CD4-positive, CD25-positive, alpha-beta regulatory T cell (primary cell): ENCODE measurements at places on chromosomes 6 and 20. TPM values are rescaled to one million over a fixed set of nuclear protein-coding genes. Genes with fewer than 3 reads are reported as not detected.
A peak's percentile ranks its signal among the peaks of the same experiment; 100 is the strongest.

MANEA gene
- total RNA-seq = 7.4 TPM

TRAM2 gene
- 12.0 TPM for total RNA-seq

- no peak for DNase-seq
These were observed 143.9 kb downstream of the BCAS1 start for GRCh38 chr20:53926428-53927028.

DZANK1 gene
- total RNA-seq = 2.2 TPM

DNA sequence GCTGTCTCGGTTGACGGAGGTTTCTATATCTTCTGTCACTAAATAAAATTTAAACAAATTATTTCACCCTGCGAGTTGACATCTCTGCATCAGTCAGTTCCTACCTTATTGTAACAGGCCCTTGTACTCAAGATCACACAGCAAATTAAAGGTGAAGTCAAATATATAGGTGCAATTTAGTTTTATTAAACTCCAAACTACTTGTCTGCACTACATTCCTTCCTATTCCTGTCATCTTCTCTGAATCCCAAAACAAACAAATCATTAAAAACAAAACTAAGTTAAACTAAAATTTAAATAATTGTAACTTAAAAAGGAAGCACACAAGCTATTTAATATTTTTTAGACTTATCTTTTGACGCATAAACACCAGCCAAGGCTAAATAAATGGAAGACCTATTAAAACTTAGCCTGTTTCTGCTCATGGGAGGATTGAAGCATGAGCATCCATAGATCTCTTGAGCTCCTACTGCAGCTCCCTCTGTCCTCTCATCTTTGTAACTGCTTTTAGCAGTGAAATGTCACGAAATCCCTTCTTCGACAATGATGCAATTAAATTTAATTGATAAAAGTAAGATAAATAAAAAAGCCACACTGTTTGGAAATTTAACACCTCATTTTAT lies 1152.3 kb upstream of the GJE1 start:
- DNase-seq = no peak

DNA sequence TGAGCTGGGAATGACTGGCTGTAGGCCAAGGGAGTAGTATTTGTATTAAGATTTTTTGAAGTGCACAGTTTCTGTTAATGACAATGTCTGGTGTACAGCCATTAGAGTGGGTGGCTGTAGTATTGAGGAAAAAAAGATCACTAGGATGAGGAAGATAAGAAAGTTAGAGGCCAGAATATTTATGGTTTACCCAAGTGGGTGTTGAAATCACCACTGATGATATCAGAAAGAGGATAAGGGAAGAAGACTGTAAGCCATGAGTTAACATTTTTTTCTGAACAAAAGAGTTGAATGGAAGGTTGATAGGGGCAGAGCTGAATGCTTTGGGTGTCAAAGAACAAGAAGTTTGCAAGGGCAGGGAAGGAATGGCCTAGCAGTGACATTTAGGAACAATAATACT lies 104.7 kb downstream of the PRDM13 start:
- DNase-seq = no peak

- no peak for DNase-seq
These were observed 32.5 kb downstream of the NDUFAF5 start for GRCh38 chr20:13817342-13817741.

DNA sequence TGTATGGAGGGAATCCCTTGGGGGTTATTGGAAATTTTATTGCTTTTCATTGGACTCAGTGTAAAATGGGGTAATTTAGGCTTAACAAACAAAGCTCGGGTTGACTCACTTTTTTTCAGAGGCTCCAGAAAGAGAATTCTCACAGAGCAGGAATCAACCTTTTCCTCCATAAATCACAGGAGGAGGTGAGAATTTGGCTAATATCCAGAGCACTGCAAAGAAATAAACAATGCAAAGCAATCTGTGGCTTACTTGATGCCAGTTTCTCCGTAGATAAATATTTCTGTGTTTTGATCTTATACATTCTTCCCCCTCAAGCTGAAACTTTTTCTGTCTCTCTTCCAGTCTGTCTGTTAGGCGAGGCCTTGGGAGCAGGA lies 176.6 kb downstream of the TSHZ2 start:
- DNase-seq = no peak

DNA sequence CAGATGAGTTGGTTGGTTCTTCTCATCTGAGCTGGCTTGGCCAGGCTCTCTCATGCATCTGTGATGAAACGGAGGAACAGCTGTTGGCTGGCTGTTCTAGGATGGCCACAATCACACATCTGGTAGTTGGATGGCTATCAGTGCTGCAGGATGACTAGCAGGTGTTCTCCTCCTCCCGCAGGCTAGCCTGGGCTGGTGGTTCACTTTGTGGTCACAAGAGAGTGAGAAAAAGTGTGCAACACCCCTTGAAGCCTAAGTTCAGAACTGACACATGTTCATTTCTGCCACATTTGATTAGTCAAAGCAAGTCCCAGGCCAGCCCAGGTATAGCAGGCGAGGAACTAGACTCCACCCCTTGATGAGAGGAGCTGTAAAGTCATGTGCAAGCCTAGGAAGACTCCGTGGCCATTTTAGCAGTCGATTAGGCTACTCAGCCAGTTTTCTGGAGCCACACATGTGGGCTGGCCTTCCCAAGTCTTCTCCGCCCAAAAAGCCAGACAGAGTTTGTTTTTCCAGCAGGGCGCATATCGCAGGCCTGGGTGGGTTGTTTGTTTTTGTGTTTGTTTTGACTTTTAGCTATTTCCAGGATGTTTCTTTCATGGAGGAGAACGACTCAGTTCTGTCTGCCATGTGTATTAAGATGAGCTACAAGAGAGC lies 120.8 kb downstream of the ISM1 start:
- DNase-seq = no peak

- peak; percentile 70 for DNase-seq
These were observed 52.1 kb upstream of the FBXO30 start for GRCh38 chr6:145866456-145867396.

DNA sequence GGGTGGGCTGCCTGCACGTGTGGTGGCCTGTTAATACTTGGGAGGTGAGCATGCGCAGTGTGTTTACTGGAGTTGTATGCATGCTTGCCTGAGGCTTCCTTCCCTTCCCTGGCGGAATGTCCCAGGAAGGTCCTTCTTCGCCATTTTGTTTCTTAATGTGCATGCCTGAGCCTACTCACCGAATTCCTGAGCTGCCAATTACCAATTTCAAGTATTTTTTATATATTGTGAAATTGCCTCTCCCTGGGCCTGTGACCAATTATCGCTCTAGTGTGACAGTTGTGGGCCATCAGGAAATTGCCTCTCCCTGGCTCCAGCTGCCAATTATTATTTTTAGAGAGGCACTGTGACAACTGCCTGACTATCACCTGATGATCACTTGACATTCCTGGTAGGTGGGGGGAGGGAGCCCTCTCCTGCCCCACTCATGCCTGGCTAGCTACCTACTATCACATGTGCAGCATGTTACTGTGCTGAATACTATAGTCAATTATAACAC lies 70.0 kb downstream of the FAM50B start:
- DNase-seq = no peak

GRCh38 chr20:41175727-41176330 lies 38.5 kb downstream of the PLCG1 start:
- DNase-seq = no peak

DNA sequence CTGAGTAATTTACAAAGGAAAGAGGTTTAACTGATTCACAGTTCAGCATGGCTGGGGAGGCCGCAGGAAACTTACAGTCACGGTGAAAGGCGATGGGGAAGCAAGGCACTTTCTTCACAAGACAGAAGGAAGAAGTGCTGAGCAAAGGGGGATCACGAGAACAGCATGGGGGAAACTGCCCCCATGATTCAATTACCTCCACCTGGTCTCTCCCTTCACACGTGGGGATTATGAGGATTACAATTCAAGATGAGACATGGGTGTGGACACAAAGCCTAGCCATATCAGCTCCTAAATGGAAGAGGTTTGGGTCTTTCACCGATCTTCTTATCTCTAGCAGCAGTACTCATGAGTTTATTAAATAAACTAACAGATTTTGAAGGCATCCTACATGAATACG lies 152.9 kb upstream of the RUNX2 start:
- no peak for DNase-seq

RAMACL gene
- total RNA-seq = 0.52 TPM
